Right lobe of liver (tissue), 6 donors: ENCODE measurements at places on chromosomes 7 and 10.

DNA sequence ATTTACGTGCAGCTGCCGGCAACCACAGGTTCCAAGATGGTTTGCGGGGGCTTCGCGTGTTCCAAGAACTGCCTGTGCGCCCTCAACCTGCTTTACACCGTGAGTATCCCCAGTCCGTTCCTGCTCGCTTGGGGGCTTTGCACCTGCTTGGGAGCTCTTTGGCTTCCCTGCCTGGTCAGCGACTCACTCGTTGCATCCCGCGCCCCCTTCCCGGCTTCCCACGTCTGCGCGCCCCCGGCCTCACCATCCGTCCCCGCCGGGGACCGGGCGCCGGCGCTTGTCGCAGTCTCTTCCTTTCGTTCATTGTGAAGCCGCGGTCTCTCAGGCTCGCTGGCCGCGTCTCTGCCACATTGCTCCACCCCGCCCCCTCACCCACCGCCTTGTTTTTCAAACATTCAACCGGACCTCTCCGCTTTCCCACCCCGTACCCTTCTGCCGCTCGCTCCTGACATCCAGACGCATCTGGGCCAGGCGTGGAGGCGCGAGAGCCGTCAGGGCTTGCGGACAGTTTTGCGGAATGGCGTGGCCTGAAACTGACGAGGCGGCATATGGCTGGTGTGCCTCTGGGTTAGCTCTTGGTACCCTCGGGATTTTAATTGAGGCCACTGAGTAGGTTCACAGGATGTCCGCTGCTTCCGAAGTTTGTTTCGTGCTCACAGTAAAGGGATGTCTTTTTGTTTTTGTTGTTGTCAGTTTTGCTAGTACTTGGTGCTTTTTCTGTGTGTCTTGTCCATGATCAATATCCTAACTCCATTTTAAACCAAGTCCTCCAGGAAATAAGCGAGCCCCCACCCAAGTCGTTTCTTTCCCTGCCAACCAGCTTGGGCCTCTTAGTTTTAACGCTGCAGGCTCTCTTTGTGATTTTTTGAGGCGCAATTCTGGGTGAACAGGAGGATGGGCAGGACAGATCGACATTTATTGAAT lies 639 bp downstream of the TSPAN13 start:
- peak; percentile 52 for DNase-seq

GRCh38 chr7:102119213-102119651 lies 167.4 kb upstream of the SH2B2 start:
- no peak for DNase-seq

- DNase-seq, result no peak
These were observed 254.6 kb downstream of the GRID1 start for GRCh38 chr10:86111902-86112545.

GRCh38 chr10:84008878-84009277 lies 130.4 kb upstream of the GHITM start:
- DNase-seq, result no peak

DNA sequence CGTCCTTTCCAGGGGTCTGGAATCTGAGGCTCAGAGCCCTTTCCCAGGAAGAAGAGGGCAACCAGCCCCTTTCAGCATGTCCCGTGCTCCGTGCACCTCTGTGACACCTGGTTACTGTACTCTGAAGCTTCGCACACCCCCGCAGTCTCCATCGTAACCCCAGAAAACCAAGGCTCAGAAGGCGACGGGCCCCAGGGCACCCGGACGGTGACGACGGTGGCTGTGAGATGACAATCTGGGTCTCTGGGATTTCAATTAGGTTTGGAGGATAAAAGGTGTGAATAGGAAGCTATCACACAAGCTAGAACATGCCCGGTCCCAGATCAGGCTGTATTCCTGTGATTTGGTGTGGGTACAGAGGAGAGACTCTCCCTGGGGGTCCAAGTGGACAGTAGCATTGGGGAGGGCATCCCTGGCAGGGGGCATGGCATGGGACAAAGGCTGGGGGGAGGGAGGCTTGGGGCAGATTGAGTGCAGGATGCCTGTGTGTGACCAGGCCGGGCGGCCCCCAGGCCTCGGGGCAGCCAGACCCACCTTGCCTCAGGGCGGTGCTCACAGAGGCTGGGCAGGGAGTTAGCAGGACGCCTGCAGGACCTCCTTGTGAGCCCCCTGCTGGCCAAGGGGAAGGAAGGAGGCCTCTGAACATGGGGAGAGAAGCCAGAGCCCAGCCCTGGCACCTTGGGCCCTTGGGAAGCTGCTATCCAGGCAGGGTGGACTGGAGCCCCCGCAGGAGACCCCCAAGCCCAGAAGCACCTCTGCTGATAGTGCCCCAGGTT lies 23.4 kb upstream of the PSMG3 start:
- no peak for DNase-seq

- no peak for DNase-seq
These were observed 2.7 kb upstream of the CLEC5A start for GRCh38 chr7:141949451-141949850.

GRCh38 chr10:59774451-59774850 lies 21.2 kb upstream of the MRLN start:
- no peak for DNase-seq

DNA sequence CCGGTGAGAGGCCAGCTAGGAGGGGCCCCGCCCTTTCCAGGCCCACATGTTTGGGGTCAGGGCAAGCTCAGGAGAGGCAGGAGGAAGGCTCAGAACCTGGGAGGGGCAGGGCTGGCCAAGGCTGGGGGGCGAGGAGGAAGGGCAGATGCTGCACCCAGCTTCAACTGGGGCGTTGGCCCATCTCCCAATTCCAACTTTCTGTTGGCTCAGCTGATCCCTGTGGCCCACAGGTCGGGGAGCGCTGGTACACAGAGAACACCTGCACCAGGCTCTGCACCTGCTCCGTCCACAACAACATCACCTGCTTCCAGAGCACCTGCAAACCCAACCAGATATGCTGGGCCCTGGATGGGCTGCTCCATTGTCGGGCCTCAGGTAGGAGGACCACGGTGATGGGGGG lies 40.1 kb downstream of the ZAN start:
- no peak for DNase-seq

DNA sequence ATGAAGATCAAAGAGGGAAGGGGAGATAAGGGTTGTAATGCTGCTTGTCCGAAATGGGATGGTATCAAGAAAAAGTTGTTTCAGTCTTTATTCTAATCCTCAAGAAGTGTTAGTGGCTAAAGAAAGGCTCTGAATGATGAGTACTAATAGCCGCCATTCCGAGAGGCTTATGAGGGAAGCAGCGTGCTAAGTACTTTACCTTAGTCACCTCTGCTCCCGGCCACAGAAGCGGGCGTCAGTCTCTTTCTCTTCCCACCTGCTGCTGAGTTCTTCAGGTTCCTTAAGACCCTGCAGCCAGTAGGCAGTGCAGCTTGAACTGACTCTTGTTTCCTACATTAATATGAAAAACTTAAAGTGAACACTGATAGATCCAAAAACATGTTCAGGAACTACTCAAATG lies 73.1 kb downstream of the EEPD1 start:
- DNase-seq, result no peak

- no peak for DNase-seq
These were observed 93.8 kb downstream of the PRTFDC1 start for GRCh38 chr10:24858288-24859270.

GRCh38 chr7:153838591-153838990 lies 213.6 kb upstream of the DPP6 start:
- no peak for DNase-seq

DNA sequence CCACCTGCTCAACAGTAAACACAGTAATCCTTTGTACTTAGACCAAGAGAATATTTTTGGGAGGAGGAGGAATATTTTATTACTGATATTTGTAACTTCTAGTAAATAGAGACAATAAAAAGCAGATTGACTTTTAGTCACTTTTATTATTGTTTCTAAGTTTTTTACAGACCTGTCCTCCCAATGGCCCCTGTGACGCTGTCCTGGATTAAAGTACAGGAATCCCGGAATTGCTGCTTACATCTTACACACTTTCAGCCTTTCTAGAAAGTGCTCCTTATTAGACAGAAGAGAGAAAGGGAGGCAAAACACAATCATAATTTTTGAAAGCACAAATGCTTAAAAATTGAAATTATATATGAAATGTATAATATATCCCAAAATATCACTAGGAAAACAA lies 86.4 kb upstream of the PRKG1 start:
- DNase-seq, result no peak

GRCh38 chr10:58925381-58925780 lies 251.1 kb upstream of the PHYHIPL start:
- DNase-seq, result no peak

GRCh38 chr10:114943000-114943399 lies 5.0 kb downstream of the TRUB1 start:
- DNase-seq, result no peak

- no peak for DNase-seq
These were observed 154.2 kb downstream of the ARHGAP12 start for GRCh38 chr10:31774299-31774900.

- no peak for DNase-seq
These were observed 114.4 kb downstream of the RTKN2 start for GRCh38 chr10:62154231-62154630.
